Fibroblast of mammary gland (primary cell): ENCODE measurements at places on chromosomes 2 and 18.

DNA sequence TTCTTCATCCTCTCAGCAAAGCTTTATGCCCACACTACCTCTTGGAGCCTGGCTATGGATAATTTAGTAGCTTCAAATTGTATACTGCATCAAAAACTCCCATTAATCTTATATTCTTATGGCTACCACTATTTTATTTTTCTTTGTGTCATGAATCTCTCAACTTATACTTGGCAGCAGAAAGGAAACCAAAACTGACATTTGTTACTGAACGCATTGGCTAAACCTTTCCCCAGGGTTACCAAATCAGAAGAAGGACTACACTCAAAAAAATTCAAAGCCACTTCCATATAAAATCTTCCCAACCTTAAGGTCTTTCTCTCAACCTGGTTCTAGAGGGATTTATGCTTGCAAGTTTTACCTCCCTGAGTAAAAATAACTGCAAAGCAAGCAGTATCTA, 97.0 kb upstream of the REG3G start:
- DNase-seq: no peak

DNA sequence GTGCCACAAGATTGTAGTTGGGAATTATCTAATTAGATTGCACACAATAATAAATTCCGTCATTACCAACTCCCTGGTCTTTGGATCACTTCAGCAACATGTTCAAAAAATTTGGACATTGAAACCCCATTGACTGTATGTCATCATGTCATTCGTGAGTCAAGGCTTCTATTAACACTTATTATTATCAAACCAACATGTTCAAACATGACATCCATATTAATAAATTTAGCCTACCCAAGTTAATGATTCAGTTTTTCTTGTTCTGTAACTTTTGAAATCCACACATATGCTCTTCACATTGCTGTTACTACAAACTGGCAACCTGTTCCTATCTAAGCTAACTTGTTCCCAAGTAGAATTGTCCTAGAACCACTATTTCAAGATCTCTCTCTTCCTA, 1142.7 kb upstream of the SLC39A10 start:
- no peak for DNase-seq

- no peak for DNase-seq
Observed at GRCh38 chr2:240425236-240425615, 10.2 kb upstream of the GPC1 start.

GRCh38 chr2:206533977-206534376, 90.6 kb downstream of the ADAM23 start:
- no peak for DNase-seq

- DNase-seq: peak; percentile 95
Observed at GRCh38 chr2:186543561-186544131, 46.2 kb upstream of the ITGAV start.

- no peak for DNase-seq
Observed at GRCh38 chr2:949384-950079, 1.1 kb upstream of the SNTG2 start.
